ENCODE measurements at places on chromosomes 7 and 10.

DNA sequence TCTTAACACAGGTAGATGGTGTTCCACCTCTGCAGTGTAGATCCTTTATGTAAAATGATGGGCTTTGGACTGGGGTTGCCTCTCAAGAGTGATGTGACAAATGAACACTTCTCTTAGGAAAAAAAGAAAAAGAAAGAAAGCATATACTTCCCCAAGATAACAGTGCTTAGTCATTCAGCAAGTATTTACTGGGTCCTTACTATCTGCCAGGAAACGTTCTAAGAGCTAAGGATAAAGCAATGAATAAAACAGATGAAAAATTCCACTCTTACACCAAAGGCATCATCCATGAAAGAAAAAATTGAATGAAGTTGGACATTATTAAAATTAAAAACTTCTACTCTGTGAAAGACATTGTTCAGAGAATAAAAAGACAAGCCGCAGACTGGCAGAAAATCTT is 177.3 kb downstream of the C7orf25 start:
- DNase-seq = no peak

DNA sequence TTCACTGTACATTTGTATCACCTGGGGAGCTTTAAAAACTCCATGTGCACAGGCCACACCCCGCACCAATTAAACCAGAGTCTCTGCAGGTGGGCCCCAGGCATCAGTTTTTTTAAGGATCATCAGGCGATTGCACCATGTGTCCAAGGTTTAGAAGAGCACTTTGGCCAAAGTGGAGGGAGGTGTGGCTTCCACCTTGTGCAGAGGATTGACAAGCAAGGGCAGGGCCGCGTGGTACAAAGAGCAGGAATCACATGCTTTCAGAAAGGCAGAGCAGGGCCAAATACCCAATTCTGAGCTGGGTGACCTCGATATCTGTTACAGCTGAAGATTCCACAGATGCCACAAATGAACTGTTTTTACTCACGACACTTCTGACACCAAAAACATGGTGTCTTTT is 52.4 kb downstream of the NOC3L start:
- no peak for DNase-seq

DNA sequence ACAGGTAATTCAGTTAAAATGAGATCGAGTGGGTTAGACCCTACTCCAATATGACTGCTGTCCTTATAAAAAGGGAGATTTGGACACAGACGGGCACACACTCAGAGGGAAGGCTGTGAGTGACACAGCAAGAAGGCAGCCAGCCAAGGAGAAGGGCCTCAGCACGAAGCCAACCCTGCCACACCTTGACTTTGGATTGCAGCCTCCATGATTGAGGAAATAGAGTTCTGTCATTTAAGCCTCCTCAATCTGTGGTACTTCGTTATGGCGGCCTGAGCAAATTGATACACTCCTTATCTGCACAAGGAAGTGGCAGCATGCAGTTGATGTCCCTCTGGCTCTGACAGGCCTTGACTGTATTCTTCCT is 43.8 kb downstream of the SH2D4B start:
- DNase-seq = no peak

DNA sequence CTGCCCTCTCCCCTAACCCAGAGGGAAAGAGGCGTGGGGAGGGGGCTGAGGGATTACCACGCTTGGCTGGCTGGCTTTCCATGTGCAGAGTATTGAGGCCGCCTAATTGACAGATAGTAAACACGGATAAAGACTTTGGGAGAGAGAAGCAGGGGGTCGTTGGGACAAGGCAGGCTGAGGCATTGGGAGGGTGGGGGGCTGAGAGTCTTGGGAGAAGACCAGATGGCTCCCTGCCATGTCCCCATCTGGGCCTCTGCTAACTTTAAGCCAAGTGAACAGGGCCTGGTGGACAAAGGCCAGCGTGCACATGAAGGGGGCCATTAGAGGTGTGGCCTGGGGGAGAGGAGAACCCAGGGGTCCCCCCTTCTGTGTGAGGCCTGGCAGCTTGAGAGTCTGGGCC is 55.4 kb upstream of the MXI1 start:
- DNase-seq = no peak

GRCh38 chr10:78471723-78472550 is 438.3 kb downstream of the RPS24 start:
- DNase-seq = no peak

DNA sequence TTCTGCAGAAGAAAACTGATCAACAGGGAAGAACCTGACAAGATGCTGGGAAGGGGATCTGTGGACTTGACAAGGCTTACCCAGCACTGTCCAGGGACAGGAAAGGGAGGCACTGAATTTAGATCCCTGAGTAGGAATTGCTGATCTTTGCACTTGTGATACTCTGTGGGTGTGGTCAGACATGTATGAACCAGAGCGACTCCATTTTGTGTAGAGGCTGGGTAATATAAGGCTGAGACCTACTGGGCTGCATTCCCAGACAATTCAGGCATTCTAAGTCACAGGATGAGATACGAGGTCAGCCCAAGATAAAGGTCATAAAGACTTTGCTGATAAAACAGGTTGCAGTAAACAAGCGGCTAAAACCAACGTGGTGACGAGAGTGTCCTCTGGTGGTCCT is 60.7 kb downstream of the CCDC3 start:
- DNase-seq = no peak
